Stimulated activated CD8-positive, alpha-beta memory T cell treated with anti-CD3 and anti-CD28 coated beads, Interleukin-7, amount 100 ng/mL, for 1 hour (primary cell): ENCODE measurements at places on chromosomes 5 and 9.

DNA sequence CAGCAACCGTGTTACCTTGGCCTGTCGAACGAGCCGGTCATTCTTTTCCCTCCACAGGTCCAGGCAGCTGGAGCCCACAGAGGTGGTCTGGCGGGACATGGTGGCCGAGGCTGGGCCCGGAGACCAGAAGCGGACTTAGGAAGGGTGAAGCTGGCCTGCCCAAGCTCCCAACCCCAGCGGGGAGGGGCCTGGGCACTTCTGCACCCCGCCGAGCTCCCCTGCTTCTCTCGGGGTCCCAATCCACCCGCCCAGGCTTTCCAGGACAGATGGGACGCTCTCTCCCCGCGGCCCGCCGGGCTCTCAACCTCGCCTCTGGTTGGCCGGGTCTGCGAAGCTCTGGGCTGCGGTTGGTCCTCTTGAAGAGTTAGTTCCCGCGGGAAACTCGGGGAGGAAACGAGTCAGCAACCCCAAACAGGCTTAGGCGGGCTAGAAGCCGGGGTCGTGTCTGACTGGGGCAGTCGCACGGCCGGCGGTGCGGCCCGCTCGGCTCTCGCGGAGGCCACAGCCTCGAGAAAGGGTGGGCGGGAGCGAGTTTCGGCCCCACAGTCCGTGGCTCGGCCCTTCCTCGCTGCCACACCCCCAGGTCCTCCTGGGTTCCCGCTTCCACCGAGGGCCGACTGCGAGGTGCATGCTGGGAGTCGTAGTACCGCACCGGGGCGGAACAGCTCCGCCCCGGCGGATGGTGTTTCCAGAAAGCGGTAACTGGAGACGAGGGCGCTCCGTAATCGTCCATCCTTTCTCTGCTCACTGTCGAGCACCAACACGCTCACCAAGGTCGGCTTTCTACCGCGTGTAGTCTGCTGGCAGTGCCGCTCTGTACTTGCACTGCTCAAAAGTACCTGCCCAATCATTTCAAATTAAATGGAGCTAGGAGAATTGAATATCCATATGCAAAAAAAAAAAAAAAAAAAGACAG is at the start of gene FANCG:
Gene FANCG, minus strand, starts transcription at position 517 of the 916 bp plus-strand sequence. Its CDS starts 418 bp downstream, at position 99.
- DNase-seq, result peak; percentile 63

- no peak for DNase-seq
Measured at GRCh38 chr5:147336876-147337275, 102.0 kb downstream of the STK32A start.

DNA sequence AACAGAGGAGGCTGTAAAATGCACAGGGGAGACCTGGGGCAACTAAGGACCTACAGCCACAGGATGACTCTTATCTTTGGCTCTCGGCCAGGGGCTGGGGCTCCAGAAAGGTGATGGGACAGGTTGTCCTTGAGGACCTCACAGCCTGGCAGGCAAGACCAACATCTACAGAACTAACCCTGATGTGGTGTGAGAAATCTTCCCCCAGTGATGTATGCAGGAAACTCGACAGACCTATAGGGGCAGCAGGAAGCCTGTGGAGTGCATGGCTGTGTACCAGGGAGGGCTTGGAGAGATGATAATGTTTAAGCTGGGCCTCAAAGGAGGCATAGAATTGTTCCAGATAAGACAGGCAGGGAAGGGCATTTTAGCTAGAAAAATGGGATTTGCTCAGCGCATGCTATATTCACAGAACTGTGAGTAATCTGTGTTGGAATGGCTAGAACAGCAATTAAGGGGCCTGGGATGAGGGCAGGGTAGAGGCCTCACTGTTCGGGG is 68.5 kb upstream of the SLC25A51 start:
- DNase-seq, result no peak

GRCh38 chr9:107615321-107615720 is 125.8 kb upstream of the KLF4 start:
- no peak for DNase-seq

- DNase-seq, result no peak
Measured at GRCh38 chr5:125575891-125576505, 829.6 kb upstream of the ZNF608 start.

GRCh38 chr5:78895616-78896015 is 89.5 kb downstream of the ARSB start:
- DNase-seq, result no peak

DNA sequence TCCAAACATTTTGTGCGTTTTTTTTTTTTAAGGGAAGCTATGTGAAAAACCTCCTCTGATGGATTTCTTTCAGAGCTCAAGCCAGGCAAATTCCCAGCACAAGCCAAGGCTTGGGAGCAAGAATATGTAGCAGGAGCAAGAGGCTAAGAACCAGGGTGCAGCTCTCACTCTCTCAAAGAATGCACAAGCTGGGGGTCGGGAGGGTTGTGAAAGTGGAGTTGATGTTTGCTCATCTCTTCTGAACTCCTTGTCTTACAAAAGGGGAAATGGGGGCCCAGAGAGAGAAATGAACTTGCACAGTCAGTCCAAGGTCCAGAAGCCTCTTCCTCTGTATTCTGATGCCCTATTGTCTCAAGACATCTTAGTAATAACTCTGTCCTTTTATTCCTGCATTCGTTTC is 7.7 kb upstream of the TRAF1 start:
- DNase-seq, result no peak

DNA sequence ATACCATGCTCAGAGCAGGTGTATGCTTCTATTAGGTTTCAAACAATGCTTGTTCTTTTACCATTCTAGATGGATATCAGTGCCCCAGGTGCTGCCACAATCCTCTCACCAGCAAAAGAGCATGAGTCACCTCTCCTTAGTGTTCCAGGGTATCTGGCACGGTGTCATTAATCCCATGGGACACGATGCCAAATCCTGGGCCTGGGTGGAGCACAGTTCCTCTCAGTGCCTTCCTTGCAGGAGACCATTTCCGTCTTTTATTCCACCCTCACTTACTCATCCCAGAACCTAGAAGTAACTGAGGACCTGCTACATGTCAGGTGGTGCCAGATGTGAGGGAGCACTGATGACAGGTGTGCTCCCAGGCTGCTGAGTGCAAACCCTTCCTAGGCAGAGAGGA is 1.3 kb upstream of the OR13J1 start:
- no peak for DNase-seq

DNA sequence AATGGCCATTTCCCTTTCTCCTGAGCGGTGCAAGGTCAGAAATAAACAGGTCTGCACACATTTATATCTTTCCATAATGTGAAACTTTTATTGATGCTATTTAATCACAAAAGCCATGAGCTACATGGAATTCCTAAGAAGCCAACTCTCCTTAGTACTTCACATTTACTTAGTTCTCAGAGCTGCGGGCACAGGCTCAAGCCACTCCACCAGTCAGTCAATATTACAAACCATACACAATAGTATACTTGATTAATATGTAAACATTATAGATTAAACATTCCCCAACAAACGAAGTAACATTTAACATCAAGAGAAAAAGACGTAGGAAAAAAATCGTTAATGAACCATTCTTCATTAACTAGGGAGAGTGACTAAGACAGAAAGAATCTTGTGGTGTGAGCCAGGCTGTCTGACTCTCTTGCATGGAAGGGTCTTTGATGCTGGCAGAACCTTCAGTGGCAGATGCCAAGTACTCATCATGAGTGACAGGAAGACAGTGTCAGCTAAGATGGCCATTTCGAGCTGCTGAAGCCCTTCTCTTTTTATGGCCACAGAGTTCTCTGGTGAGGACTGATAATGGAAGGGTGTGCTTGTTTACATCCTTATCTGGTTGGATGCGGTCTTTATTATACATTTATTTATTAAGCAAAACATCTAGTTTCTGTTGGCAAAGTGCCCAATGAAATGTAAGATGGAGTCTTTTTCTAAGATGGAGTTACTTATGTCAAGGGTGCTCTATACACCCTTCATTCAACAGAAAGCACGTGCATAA is 115.5 kb upstream of the TUT7 start:
- DNase-seq, result no peak

DNA sequence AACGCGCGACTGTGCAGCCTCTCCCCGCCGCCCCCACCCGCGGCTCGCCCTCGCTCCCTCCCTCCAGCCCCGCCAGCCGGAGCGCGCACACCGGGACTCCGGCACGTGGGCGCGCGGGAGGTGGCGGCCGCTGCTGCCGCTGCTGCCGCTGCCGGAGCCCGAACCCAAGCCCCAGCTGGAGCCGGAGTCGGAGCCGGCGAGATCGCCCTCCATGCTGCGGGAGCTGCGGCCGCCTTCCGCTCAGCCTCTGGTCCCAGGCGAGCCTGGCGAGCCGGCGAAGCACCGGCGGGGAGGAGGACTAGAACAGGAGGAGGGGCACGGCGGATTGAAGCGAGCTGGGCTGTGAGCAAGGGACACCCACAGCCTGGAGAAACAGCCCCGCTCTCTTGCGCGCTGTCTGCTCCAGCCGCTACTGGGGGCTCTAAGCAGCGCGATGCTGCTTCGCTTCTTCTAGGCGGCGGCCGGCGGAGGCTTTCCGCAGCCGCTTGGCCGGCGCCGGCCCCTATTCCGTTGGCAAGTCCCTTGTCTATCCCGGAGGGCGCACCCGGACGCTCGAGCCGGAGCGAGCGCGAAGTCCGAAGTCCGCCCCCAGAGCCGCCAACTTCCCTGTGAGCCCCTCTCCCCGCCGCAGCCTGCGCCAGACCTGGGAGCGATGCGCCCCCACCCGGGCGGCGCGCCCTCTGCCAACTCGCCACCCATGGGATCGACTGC is 598.7 kb upstream of the SGCD start:
- no peak for DNase-seq

- DNase-seq, result no peak
Measured at GRCh38 chr5:138706655-138707480, 46.4 kb upstream of the CTNNA1 start.

DNA sequence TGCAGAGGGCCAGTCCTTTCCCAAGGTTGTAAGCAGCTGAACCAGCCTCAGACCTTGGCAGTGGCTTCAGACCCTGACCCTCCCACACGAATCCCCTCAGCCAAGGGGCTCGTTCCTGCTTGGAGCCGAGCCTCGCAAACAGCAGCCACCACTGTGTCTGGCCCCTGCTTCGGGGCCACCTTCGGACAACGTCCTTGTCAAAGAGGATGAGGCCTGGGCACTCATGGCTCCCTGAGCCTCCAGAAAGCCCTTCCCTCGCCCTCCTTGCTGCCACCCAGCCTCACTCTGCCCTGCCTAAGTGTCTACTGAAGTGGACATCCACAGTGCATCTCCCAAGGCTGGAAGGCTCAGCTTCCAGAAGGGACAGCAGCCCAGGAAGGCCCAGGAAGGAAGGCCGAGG is 161.7 kb downstream of the OLFM1 start:
- no peak for DNase-seq

- DNase-seq, result no peak
Measured at GRCh38 chr5:38479315-38479904, 77.0 kb downstream of the LIFR start.

DNA sequence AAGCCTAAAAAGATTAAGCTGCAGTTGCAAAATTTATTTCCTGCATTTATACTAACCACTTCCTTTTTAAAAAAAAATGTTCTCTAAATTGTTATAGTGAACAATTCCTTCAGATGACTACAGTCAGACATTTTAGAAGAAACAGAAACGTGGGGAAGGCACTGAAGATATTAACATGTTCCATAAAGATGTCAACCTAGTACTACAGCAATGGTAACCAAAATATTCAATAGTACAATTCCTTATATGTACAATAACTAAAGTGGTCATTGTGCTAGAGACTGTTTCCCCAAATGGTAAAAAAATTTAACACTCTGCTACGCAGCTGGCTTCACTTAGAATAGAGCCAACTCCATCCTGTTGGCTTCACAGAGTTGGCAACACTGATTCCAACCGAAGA is 97.7 kb downstream of the FNBP1 start:
- DNase-seq, result no peak

GRCh38 chr5:21067724-21068123 is 1079.7 kb upstream of the CDH18 start:
- no peak for DNase-seq

- DNase-seq, result no peak
Measured at GRCh38 chr5:151706906-151707305, 20.2 kb upstream of the SPARC start.

DNA sequence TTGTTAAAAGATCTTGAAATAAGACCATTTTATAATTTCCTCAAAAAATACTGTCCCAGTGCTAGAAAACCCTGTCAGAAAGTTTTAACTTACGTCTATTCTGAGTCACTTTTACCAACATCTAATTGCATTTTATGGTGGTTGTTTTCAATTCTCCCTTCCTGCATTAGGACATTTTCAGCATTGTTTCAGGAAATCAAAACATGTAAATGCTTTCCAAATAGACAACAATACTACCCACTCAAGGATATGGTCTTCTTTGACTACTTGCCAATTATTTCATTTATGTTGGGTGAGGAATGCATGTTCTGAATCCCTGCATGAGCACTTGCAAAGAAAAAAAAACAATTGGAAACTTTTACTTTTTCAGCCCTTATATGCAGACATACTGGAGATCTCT is 284.6 kb upstream of the PDE4D start:
- no peak for DNase-seq

GRCh38 chr9:87605676-87606075 is 108.0 kb downstream of the DAPK1 start:
- DNase-seq, result no peak

DNA sequence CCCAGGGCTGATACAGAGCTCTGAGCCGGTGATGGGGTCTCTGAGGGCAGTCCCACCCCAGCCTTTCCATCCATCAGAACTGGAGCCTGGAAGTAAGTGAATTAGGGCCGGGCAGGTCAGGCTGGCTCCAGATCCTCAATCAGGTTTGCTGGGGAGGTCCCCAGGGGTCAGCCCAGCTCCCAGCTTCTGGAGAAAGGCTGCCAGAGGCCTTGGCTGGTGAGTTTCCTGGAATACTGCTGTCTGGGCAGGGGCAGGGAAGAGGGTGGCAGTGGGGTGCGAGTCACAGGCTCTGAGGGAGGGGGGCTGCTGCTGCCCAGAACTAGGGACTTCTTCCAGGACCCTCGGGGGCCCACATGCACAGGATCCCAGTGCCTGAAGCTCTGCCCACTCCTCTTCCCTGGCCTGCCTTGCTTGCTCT is 200.6 kb upstream of the MVB12B start:
- no peak for DNase-seq

DNA sequence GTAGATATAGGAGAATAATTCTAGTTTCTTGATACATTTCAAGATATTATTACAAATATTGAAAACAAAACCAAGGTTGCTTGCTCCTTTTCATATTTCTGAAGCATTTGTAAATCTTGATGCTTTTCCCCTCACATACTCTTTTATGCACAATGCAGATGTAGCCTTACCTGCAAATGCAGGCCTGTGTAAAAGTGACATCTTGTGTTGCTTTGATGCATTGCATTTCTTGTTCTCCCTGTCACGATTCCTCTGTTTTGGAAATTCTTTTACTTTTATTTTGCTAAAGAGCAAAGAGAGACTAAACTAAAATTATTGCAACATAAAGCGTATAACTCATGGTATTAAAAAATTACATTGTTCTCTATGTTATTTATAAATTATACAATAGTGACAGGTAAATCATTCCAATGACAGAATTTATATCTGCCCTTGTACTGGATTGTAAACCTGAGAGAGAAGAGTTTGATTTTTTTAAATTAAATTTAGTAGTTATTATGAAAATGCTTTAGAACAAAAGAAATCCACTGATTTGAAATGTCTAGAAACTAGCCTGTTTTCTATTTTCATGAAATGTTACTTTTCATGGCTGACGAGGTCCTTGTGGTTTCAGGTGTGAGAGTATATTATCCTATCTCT is 970.0 kb downstream of the MAT2B start:
- DNase-seq, result no peak

GRCh38 chr9:34584970-34585369 is 4.6 kb downstream of the CNTFR start:
- DNase-seq, result no peak

GRCh38 chr5:140673187-140673976 is at the start of gene DND1:
DND1 (minus strand) TSS chr5:140673576; CDS start chr5:140673542, 34 bp downstream.
- DNase-seq, result no peak
